Left ventricle myocardium inferior (tissue), 1 donor: ENCODE measurements at places on chromosomes 4 and X.

- H3K27ac ChIP-seq: no peak overlapping the region
- H3K36me3 ChIP-seq: no peaks in the 10 kb centered on the region
- H3K27me3 ChIP-seq: no peaks in the 10 kb centered on the region
- DNase-seq: no peak
- H3K4me3 ChIP-seq: peak overlapping the region; percentile 56
- H3K4me1 ChIP-seq: peaks cover 22% of the 10 kb centered on the region
Observed at GRCh38 chrX:17656035-17656418, 81.3 kb upstream of the SCML1 start.

DNA sequence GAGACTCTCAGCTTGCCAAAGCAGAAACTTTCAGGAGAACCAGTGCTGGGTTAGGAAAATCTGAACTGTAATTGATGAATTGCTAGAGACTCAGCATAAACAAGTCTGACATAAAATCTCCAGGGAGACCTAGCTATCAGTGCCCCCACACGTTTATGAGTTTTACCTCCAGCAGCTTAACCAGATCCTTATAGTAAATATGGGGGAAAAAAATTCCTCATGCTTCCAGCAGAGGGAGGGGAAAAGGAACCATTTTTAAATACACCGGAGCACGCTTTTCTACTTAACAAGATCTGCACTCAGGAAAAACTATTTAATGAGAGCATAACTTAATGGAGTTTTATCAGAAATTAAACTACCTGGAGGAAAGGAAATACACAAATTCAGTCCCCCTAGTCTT, 1040.7 kb upstream of the INTU start:
- no peak overlapping the region for H3K4me3 ChIP-seq
- DNase-seq: no peak

- DNase-seq: no peak
- H3K27me3 ChIP-seq: peaks cover 25% of the 10 kb centered on the region
- H3K4me3 ChIP-seq: no peak overlapping the region
- peaks cover 11% of the 10 kb centered on the region for H3K4me1 ChIP-seq
Observed at GRCh38 chr4:6901669-6902317, 7.8 kb upstream of the TBC1D14 start.

- H3K27me3 ChIP-seq: no peaks in the 10 kb centered on the region
- H3K4me3 ChIP-seq: no peak overlapping the region
- no peak for DNase-seq
- no peak overlapping the region for H3K27ac ChIP-seq
Observed at GRCh38 chr4:26181616-26182015, 139.2 kb upstream of the RBPJ start.

GRCh38 chr4:71867598-71867997, 83.7 kb upstream of the GC start:
- no peaks in the 10 kb centered on the region for H3K27me3 ChIP-seq
- no peak overlapping the region for H3K4me3 ChIP-seq
- DNase-seq: no peak
- H3K27ac ChIP-seq: no peak overlapping the region
- H3K4me1 ChIP-seq: no peaks in the 10 kb centered on the region

DNA sequence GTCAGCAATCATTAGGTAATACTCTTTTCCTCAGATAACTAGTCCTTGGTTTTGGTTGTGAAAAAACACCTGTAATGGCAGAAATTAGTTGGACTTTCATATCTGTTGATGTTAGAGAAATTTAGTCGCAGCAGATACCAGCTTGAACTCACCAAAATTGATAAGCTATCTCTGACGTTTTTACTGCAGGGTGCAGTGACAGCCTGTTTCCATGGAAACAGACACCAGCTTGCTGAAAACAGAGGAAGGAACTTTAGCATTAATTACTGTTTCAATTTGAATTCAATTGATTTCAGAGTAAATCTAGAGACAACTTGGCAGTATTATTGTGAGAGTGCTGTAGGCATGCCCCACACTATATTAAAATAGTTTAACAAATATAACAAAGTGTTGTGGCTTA, 246.5 kb downstream of the PPP1R2C start:
- H3K4me3 ChIP-seq: no peak overlapping the region
- H3K27ac ChIP-seq: no peak overlapping the region
- H3K4me1 ChIP-seq: no peaks in the 10 kb centered on the region

- no peak overlapping the region for H3K4me3 ChIP-seq
- H3K27ac ChIP-seq: no peak overlapping the region
- H3K4me1 ChIP-seq: no peaks in the 10 kb centered on the region
- no peaks in the 10 kb centered on the region for H3K36me3 ChIP-seq
Observed at GRCh38 chr4:33086331-33086925, 2366.3 kb downstream of the PCDH7 start.

DNA sequence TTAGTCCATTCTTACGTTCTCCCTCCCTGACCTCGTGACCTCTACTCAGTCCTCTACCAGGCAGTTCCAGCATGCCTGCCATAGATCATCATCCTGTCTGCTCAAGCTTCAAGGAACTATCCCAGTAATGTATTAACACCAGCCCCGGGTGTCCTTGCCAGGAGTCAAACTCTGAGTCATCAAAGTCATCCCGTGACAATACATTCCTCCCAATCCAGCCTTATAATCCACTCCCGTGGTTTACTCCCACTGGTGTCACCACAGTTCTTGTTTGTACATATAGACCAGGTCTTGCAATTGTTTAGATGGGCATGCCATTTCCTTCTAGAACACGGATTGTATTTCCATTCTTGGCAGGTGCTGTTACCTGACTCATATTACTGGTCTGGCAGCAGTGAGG, 68.7 kb upstream of the TAB3 start:
- no peak overlapping the region for H3K27ac ChIP-seq
- H3K4me3 ChIP-seq: no peak overlapping the region
- no peaks in the 10 kb centered on the region for H3K36me3 ChIP-seq
- no peaks in the 10 kb centered on the region for H3K27me3 ChIP-seq

- H3K4me1 ChIP-seq: peaks cover 9% of the 10 kb centered on the region
- H3K27ac ChIP-seq: no peak overlapping the region
- DNase-seq: peak; percentile 15
- no peaks in the 10 kb centered on the region for H3K36me3 ChIP-seq
- H3K4me3 ChIP-seq: no peak overlapping the region
- H3K27me3 ChIP-seq: no peaks in the 10 kb centered on the region
Observed at GRCh38 chr4:59969909-59970308, 1230.2 kb upstream of the ADGRL3 start.

GRCh38 chr4:148302416-148302815, 139.8 kb downstream of the NR3C2 start:
- no peak overlapping the region for H3K4me3 ChIP-seq
- no peaks in the 10 kb centered on the region for H3K36me3 ChIP-seq
- H3K27me3 ChIP-seq: no peaks in the 10 kb centered on the region
- no peak overlapping the region for H3K27ac ChIP-seq
- DNase-seq: no peak

- no peaks in the 10 kb centered on the region for H3K27me3 ChIP-seq
- H3K4me3 ChIP-seq: peak overlapping the region; percentile 14
- peak; percentile 29 for DNase-seq
Observed at GRCh38 chrX:154046031-154046781, 26.5 kb upstream of the IRAK1 start.

DNA sequence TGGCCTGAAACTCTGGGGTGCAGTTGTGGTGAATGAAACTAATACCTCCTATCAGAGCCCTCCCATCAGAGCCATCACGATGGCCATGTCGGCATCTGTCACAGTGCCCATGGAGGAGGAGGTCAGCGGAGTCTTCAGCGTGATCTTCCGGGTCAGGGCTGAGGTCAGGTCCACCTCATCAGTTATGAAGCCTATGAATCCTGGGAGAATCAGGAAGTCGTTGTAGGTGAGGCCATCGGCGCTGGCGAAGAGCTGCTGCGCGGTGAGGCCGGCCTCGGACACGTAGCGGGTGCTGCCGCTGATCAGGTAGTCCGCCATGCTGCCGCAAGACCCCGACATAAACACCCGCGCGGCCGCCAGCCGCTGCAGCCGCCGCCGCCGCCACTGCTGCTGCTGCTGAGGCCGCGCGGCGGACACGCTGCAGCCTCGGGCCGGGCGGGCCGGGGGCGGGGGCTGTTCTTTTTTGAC, 376.7 kb upstream of the MAOA start:
- no peaks in the 10 kb centered on the region for H3K27me3 ChIP-seq
- H3K36me3 ChIP-seq: no peaks in the 10 kb centered on the region
- H3K4me1 ChIP-seq: no peaks in the 10 kb centered on the region
- no peak overlapping the region for H3K4me3 ChIP-seq
- H3K27ac ChIP-seq: no peak overlapping the region

GRCh38 chrX:150450519-150451177, 87.5 kb downstream of the MAMLD1 start:
- no peaks in the 10 kb centered on the region for H3K27me3 ChIP-seq
- H3K4me3 ChIP-seq: no peak overlapping the region
- H3K4me1 ChIP-seq: peaks cover 18% of the 10 kb centered on the region
- no peak for DNase-seq
- no peaks in the 10 kb centered on the region for H3K36me3 ChIP-seq

DNA sequence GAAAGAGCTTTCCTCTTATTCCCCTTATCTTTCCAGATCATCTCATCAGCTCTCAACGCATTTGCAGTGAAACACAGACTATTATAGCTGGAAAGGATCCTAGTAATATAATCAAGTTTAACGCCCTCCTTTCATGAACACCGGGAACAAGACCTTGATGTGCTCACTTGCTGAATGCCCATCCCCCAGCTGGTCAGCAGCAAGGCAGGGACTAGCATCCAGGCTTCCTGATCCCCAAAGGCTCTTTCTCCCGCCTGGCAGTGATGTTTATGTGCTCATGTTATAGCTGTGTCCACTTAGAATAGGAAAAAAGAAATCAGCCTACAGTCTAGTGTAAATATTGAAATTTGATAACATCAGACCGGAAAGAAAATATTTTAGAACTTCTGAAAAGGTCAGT, 24.6 kb downstream of the GPC4 start:
- H3K36me3 ChIP-seq: no peaks in the 10 kb centered on the region
- H3K4me1 ChIP-seq: no peaks in the 10 kb centered on the region
- no peak overlapping the region for H3K4me3 ChIP-seq
- H3K27me3 ChIP-seq: no peaks in the 10 kb centered on the region
- DNase-seq: no peak
- H3K27ac ChIP-seq: no peak overlapping the region

- no peaks in the 10 kb centered on the region for H3K4me1 ChIP-seq
- H3K36me3 ChIP-seq: no peaks in the 10 kb centered on the region
- H3K27ac ChIP-seq: no peak overlapping the region
Observed at GRCh38 chr4:9792381-9792780, 10.9 kb downstream of the DRD5 start.

- H3K4me3 ChIP-seq: no peak overlapping the region
- H3K36me3 ChIP-seq: peaks cover 15% of the 10 kb centered on the region
- no peak overlapping the region for H3K27ac ChIP-seq
- DNase-seq: no peak
Observed at GRCh38 chr4:183244019-183244418, 76.1 kb downstream of the CLDN22 start.

- H3K27ac ChIP-seq: peak overlapping the region; percentile 35
- no peaks in the 10 kb centered on the region for H3K27me3 ChIP-seq
- H3K36me3 ChIP-seq: no peaks in the 10 kb centered on the region
- peaks cover 76% of the 10 kb centered on the region for H3K4me1 ChIP-seq
- no peak overlapping the region for H3K4me3 ChIP-seq
Observed at GRCh38 chr4:145881989-145882388, 56.6 kb downstream of the ZNF827 start.

DNA sequence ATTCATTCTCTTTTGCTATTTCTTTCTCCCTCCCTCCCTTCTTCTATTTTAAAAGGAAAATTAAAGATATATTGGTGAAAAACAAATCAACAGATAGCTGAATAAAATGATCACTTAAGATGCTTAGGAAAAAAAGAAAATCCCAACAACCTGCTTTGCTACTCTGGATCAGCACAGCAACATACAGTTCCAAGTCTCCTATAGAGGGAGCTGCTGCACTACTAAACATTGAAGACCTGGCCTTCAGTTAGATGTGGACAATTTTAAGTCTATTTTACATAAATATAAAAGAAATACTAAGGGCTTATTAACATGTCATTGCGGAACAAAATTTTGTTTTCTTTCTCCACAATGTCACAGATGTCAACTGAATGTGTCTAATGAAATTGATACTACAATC, 226.4 kb downstream of the MAGEB5 start:
- H3K27me3 ChIP-seq: no peaks in the 10 kb centered on the region

GRCh38 chr4:179291657-179292056, 1849.4 kb upstream of the AGA start:
- no peaks in the 10 kb centered on the region for H3K4me1 ChIP-seq
- H3K4me3 ChIP-seq: no peak overlapping the region
- DNase-seq: no peak
- no peak overlapping the region for H3K27ac ChIP-seq
- no peaks in the 10 kb centered on the region for H3K27me3 ChIP-seq

GRCh38 chrX:12378706-12379105, 240.4 kb downstream of the FRMPD4 start:
- no peak overlapping the region for H3K27ac ChIP-seq
- DNase-seq: no peak
- peaks cover 6% of the 10 kb centered on the region for H3K27me3 ChIP-seq
- H3K4me3 ChIP-seq: no peak overlapping the region
- H3K36me3 ChIP-seq: no peaks in the 10 kb centered on the region

DNA sequence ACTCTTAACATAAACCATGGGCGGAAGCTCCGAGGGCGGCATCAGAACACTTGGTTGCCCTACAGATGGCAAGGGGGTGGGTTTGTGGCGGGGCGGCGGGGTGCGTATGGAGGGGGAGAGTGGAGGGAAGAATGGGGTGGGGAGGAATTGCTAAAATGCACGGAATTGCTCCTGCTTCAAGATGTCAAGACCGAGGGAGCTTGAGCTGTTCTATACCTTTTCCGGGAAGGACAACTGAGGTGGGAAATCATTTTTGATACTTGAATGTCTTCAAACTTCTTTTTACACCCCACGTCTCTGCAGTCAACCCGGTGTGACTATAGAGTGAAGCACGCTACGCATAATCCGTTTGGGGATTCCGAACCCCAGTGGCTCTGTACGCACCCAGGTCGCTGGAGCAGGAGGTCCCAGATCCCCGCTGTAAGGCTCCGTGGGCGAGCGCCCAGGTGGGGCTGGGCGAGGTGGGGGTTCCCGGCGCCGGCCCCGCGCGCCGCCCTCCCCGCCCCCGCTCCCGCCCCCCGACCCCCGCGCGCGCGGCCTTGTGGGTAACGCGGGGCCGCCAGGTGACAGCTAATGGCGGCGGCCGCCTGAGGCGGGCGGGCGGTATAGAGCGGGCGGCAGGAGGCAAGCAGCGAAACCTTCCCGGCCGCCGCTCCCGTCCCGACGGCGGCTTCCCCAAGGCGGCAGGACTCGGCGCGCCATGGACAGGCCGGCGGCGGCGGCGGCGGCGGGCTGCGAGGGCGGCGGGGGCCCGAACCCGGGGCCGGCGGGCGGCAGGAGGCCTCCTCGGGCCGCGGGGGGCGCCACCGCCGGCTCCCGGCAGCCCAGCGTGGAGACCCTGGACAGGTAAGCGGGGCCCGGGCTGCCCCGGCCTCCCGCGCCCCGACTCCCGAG, at the start of gene MTMR1:
Gene MTMR1, plus strand, starts transcription at position 566 of the 894 bp plus-strand sequence. Its CDS starts 135 bp downstream, at position 701.
- H3K27ac ChIP-seq: peak within 1 kb of the TSS; percentile 82
- DNase-seq: peak; percentile 38
- no peaks in the 10 kb centered on the region for H3K4me1 ChIP-seq
- H3K4me3 ChIP-seq: peak within 1 kb of the TSS; percentile 69
